ENCODE measurements at places on chromosomes 13 and 19.

GRCh38 chr13:83272076-83272475 lies 610.2 kb downstream of the SLITRK1 start:
- H3K27ac ChIP-seq = no peak overlapping the region
- no peaks in the 10 kb centered on the region for H3K36me3 ChIP-seq
- H3K27me3 ChIP-seq = no peaks in the 10 kb centered on the region
- no peak overlapping the region for H3K4me3 ChIP-seq
- DNase-seq = no peak

GRCh38 chr19:46355234-46356148 lies 8.6 kb downstream of the PPP5C start:
- peak overlapping the region; percentile 88 for H3K27ac ChIP-seq
- peaks cover 67% of the 10 kb centered on the region for H3K36me3 ChIP-seq
- no peaks in the 10 kb centered on the region for H3K27me3 ChIP-seq
- peaks cover 36% of the 10 kb centered on the region for H3K4me1 ChIP-seq

DNA sequence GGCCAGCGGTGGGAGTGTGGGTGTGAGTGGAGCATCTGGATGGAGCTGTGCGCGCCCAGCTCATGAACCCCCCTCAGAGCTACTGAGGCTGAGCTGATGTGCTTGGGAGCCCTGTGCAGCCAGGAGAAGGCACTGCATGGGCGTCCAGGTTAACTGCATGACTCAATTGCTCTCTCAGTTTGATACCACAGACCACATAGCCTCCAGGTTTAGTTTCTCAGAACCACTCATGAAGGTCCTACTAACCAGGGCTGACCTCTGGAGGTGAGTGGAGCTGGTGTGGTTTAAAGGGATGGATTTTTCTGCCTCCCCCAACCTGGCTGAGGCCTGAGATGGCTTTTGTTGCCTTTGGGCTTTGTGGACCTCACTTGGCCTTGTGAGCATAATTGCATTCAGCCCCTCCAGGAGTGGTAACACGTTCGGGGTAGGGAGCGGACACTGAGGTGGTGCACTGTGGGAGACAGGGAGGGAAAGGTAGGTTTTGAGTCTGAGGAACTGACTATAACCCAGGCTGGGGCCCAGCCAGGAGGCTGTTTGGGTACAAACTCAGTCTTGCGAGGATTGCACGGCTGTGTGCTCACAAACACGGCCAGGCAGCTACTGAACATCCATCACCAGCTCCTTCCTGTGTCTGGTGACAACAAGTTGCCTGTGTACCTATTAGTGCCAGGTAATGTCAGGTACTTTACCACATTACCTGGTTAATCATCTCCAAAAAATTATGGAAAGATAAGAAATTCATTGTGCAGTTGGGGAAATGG lies 97.5 kb downstream of the RGCC start:
- H3K4me3 ChIP-seq = no peak overlapping the region
- peaks cover 9% of the 10 kb centered on the region for H3K4me1 ChIP-seq
- no peak overlapping the region for H3K27ac ChIP-seq
- no peak for DNase-seq
- H3K36me3 ChIP-seq = no peaks in the 10 kb centered on the region

- H3K27ac ChIP-seq = peak overlapping the region; percentile 92
- H3K4me1 ChIP-seq = peaks cover 50% of the 10 kb centered on the region
- peak overlapping the region; percentile 73 for H3K4me3 ChIP-seq
Observed at GRCh38 chr19:41327576-41328156, 17.7 kb downstream of the CCDC97 start.

GRCh38 chr13:113953561-113953960 lies 20.3 kb downstream of the C13orf46 start:
- H3K36me3 ChIP-seq = no peaks in the 10 kb centered on the region
- H3K4me3 ChIP-seq = no peak overlapping the region
- no peak for DNase-seq
- H3K4me1 ChIP-seq = no peaks in the 10 kb centered on the region

DNA sequence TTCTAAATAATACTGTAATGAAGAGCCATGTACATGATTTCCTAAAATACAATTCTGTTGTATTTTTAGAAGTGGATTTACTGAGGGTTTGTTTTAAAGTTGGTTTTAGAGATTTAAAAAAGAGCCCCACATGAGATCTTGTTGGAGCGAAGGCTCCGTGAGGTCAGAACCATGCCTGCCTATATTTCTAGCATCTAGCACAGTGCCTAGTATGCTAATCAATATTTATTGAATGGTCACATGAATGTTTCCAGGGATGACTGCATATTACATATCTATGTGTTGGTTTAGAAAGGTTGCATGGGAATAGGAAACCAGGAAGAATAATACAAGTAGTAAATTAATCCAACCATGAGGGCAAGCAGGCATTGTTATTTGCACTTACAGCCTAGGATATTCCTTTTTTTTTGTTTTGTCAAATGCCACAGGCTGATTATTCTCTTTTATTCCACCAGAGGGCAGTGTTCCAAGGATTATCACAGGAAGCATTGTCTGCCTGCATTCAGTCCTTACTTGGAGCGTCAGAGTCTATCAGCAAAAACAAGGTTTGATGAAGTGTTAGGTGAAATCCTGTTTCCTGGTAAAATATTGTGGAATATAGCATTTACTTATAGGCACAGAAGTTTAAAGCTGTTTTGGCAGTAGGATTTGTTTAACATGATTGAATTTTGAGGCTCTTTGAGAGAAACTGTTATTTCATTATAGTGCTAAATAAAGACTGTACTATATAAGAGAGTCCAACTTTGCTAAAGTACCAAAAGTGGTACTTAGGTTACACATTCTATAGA lies 46.8 kb downstream of the COG3 start:
- no peaks in the 10 kb centered on the region for H3K27me3 ChIP-seq
- H3K4me3 ChIP-seq = no peak overlapping the region
- peaks cover 7% of the 10 kb centered on the region for H3K4me1 ChIP-seq
- peaks cover 54% of the 10 kb centered on the region for H3K36me3 ChIP-seq

DNA sequence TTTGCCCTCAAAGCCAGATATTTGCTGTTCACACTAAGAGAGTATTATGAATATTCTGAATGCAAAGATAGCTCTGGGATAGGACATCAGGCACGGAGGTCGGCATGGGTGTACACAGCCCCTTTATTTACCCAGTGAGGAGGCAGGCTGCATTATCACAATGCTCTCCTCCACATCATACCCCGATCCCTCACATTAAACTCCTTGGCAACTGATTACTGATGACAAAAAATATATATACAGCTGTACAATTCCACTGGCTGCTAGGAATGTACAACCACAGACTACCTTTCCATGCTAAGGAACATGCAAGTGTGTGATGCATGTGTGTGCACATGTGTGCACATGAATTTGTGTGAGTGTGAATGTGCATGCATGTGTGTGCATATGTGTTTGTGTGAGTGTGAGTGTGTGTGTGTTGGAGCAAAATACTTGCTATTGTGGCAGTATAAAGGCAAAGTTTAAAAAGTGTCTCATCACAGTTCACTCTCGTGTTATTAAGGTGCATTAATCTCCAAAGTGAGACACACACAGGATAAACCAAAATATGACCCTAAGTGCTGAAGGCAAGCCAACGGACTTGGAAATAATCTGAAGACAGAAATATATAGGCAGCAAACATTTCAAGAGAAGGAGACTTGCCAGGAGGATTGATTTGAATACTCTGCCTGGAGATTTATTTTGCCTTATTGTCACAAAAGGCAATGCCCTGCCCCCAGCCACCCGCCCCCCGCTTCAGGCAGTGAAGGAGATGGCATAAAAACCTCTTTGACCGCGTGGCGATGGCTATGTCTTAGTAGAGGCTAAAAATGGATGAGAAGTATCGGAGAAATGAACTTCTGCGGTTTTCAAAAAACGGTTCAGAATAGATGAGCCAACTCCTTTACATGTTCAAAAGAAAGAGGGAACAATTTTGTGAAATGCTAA lies 274.8 kb downstream of the TSHZ3 start:
- H3K27me3 ChIP-seq = peaks cover 13% of the 10 kb centered on the region
- no peak overlapping the region for H3K27ac ChIP-seq
- no peaks in the 10 kb centered on the region for H3K4me1 ChIP-seq
- H3K4me3 ChIP-seq = no peak overlapping the region

DNA sequence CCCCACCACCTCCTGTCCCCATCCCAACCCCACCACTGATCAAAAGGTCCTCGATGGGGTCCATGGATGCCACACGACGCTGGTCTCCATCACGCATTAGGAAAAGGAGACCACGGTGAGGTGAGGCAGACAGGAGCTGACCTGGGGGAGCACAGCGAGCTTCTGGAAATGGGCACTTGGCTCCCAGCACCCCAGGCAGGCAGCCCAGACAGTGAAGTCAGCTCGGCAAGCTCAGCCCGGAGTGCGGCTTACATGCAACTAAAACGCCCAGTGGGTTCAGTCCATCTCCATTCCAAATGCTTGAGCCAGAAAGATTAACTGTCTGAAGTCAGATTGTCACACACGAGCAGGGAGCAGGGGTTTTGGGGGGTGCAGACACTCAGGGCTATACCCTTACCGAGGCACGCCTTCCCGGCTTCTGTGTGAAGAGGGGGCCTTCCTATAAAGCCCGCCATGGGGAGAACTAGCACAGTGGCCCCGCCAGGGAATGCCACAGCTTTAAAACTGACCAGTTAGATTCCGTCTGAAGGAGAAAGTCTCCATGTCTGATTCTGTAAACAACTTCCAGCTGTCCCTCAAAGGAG lies 79.4 kb downstream of the SPACA7 start:
- peaks cover 9% of the 10 kb centered on the region for H3K27me3 ChIP-seq
- H3K4me1 ChIP-seq = no peaks in the 10 kb centered on the region
- no peak overlapping the region for H3K4me3 ChIP-seq
- no peak for DNase-seq
